ENCODE measurements at places on chromosomes 7 and 10. TPM values are rescaled to one million over a fixed set of nuclear protein-coding genes. Genes with fewer than 3 reads are reported as not detected.
A peak's percentile ranks its signal among the peaks of the same experiment; 100 is the strongest.

- no peaks in the 10 kb centered on the region for H3K27me3 ChIP-seq
- no peaks in the 10 kb centered on the region for H3K4me1 ChIP-seq
- H3K36me3 ChIP-seq: no peaks in the 10 kb centered on the region
- DNase-seq: no peak
Measured at GRCh38 chr10:76311752-76312636, 880.6 kb downstream of the LRMDA start.

DNA sequence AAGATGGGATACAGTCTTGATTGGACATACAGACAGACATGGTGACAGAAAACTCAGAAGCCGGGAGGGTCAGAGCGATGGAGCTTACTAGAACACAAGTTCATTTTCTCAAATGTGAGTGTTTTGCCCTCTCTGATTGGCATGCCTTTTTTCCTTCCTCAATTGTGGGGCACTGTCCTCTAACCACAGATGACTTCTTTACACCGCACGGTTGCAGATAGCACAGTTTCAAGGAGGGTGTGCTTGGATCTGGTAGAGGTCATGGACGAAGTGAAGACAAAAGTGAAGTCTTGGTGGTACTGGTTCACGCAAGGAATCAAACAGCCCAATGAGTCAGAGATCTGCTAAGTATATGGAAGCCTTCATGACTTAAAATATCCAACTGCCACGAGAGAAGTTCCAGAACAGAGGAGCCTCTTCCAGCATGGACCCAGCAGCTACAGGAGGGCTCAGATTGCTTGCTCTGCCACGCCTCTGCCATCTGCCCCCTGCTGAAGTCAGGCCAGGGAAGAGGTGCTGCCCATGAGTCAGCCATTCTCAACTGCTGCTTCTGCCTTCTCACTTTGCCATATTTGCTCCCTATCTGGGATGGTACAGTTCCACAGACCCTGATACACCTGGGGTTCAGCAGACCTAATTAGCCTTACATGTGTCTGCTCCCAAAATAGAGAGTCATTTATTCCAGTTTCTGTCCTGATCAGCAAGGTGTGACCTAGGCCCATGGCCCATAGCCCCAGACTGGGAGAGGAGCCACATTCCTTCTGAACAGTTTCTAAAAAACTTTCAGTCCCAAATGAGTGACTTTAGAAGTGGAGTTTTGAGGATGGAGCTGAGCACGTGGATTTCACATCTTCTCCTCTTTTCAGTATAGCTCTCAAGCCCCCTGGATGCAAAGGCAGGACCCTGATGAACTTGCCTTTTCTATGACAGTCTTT is 413.8 kb downstream of the KCNMA1 start:
- H3K4me3 ChIP-seq: no peak overlapping the region
- H3K4me1 ChIP-seq: no peaks in the 10 kb centered on the region
- no peak for DNase-seq
- H3K36me3 ChIP-seq: no peaks in the 10 kb centered on the region
- no peaks in the 10 kb centered on the region for H3K27me3 ChIP-seq

DNA sequence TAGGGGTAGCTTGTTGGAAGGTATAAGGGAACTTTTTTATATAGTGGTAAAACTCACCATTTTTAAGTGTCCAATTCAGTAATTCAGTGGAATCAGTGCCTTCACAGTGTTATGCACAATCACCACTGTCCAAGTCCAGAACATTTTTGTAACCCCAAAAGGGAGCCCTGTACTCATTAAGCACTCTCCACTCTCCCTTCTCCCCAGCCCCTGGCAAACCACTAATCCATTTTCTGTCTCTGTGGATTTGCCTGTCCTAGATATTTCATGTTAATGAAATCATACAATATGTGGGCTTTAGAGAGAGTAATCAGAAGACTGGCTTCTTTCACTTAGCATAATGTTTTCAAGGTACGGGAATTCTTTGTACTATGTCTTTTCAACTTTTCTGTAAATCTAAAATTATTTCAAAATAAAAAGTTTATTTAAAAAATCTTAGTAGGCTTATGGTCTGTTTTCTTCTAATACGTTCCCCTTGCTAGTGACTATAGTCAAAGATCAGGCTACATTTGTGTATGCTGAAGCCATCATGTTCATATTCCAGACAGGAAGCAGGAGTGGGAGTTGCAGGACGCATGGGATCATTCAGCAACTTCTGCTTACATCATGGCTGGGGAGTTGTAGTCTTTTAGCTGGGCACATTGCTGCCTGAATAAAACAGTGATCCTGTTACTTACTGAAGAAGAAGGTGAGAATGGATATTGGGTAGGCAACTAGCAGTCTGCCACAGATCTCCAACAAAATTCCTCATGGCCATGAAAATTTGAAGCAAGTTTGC is 35.4 kb upstream of the TAX1BP1 start:
- H3K4me3 ChIP-seq: no peak overlapping the region
- no peaks in the 10 kb centered on the region for H3K36me3 ChIP-seq
- no peaks in the 10 kb centered on the region for H3K27me3 ChIP-seq
- H3K4me1 ChIP-seq: no peaks in the 10 kb centered on the region
- DNase-seq: no peak

DNA sequence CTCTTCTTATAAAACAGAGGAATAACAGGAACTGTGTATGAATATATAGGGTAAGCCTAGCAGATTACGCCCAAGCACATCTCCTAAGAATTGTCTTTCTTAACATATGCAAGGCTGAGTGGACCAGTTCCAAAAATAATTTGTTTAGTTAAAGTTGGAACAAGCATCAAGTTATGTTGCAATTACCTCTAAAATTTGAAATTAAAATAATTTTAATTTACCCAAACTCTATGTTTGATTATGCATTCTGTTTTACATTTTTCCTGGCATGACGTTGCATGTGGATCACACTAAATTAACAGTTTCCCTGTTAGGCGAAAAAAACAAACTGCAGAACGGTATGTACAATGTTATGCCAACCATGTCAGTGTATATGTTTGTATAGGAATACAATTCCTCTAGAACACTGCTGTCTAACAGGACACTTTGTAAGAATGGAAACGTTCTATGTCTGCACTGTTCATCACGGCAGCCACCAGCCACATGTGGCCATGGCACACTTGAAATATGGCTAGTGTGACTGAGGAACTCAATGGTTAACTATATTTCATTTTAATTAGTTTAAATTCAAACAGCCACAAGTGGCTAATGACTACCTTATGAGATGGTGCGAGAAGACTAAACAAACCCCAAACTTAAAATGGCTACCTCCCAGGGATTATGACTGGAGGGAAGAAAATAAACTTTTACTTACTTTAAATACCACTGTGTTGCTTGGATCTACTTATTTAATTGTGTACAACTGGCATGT is 281.1 kb upstream of the KLF14 start:
- no peak overlapping the region for H3K27ac ChIP-seq
- no peak for DNase-seq
- H3K36me3 ChIP-seq: no peaks in the 10 kb centered on the region

- H3K4me1 ChIP-seq: no peaks in the 10 kb centered on the region
- no peak overlapping the region for H3K4me3 ChIP-seq
- no peaks in the 10 kb centered on the region for H3K36me3 ChIP-seq
- no peak for DNase-seq
Measured at GRCh38 chr10:71273506-71273905, 45.6 kb upstream of the SLC29A3 start.

DNA sequence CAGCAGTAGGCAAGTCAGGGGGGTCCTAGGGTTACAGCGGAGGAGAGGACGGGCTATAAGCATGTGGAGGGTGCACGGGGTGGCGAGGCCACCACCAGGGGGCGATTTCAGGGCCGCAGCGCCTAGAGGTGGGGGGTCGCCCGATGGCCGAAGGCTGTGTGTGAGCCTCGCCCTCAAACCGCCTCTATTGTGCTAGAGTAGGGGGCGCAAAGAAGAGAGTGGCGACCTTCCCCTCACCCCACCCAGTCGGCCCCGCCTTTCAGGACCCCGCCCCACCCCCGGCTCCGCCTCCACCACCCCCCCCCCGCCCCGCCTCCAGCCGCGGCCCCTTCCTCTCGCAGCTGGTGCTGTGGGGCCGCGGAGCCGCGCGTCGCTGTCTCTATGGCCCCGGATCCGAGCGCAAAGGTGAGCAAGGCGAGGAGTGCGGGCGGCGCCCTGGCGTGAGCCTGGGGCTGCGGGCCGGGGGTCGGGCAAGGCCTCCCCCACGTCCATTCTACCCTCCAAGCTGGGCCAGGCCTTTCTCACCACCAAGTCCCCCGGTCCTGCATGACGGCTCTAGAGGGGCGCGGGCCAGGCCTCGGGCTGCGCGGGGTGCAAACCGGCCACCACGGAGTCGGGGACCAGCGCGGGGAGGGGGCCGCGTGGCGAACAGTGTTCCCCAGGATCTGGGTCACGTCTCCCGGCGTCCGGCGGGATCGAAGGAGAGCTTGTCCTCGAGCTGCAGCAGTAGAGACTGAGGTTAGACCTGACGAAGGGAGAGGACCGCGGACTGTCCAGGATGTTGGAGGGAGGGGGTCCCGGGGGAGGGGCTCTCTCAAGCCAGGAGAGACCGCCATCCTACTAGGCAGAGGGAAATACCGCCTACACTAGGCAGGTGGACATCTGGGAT is at the start of gene SEMA4G:
SEMA4G (plus strand) TSS at position 318 of the 889 bp plus-strand sequence. CDS start 3,409 bp downstream, outside the sequence.
- peaks cover 13% of the 10 kb centered on the region for H3K4me1 ChIP-seq
- peak within 1 kb of the TSS; percentile 49 for H3K27ac ChIP-seq
- no peaks in the 10 kb centered on the region for H3K36me3 ChIP-seq
- peak; percentile 51 for DNase-seq
- H3K4me3 ChIP-seq: peak within 1 kb of the TSS; percentile 95

- peaks cover under 1% of the 10 kb centered on the region for H3K4me1 ChIP-seq
- H3K36me3 ChIP-seq: no peaks in the 10 kb centered on the region
- no peak overlapping the region for H3K27ac ChIP-seq
- no peak for DNase-seq
Measured at GRCh38 chr10:34127676-34128075, 687.4 kb downstream of the PARD3 start.

DNA sequence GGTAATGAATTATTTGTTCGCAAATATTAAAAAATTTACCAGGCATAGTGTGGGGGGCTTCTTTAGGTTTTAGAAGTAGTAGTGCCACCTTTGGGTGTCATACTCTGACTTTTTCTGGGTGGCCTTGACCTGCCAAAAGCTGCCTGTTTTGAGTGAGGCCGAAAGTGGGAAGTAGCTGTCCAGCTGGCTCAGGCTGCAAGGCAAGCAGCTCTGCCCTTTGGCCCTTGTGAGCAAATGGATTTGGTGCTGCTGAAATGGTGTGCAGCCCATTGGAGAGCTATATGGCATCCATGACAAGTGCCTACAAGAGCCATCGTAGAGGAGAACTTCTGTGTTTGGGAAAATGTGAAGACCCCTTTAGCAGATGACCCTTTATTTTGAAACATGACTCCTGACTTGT is 20.2 kb upstream of the ICA1 start:
- peak; percentile 27 for DNase-seq
- H3K27me3 ChIP-seq: no peaks in the 10 kb centered on the region
- no peak overlapping the region for H3K4me3 ChIP-seq
- peaks cover 10% of the 10 kb centered on the region for H3K4me1 ChIP-seq
- no peaks in the 10 kb centered on the region for H3K36me3 ChIP-seq
- H3K27ac ChIP-seq: no peak overlapping the region

DNA sequence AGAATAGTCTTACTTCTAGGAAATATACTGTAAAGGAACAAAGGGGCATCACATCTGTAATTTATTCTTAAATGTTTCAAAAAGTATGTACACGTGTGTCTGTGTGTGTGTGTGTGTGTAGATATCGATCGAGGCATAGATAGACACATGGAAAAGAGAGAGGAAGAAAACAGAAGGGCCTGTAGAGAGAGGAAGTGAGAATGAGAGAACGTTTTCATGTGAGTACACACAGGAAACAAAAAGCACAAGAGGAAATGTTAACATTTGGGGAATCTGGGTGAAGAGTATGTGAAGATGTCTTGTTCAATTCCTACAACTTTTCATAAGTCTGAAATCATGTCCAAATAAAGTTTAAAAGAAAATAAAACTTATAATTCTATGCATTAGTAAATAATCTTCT is 286.5 kb upstream of the SORCS1 start:
- no peaks in the 10 kb centered on the region for H3K27me3 ChIP-seq
- H3K4me1 ChIP-seq: no peaks in the 10 kb centered on the region
- DNase-seq: no peak
- no peaks in the 10 kb centered on the region for H3K36me3 ChIP-seq
- no peak overlapping the region for H3K27ac ChIP-seq

DNA sequence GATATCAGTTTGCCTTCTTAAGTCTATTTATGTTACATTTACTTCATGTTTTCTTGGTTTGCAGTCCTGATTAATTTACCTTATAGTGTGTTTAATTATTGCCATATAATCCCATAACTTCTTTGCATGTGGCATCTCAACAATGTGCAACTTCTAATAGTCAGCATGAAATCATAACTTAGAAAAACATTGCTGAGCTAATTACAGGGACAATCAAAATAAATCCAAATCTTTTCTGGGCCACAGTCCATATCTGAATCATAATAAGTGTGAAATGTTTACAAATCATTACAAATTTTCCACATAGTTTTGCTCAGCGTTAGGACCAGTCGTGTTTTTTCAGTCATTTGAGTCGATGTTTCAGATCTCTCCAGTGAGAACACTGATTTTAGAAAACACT is 29.1 kb upstream of the CABCOCO1 start:
- no peaks in the 10 kb centered on the region for H3K4me1 ChIP-seq
- H3K4me3 ChIP-seq: no peak overlapping the region
- no peaks in the 10 kb centered on the region for H3K27me3 ChIP-seq
- no peak overlapping the region for H3K27ac ChIP-seq

GRCh38 chr7:11261470-11261869 is 287.8 kb downstream of the PHF14 start:
- peak; percentile 54 for DNase-seq
- no peaks in the 10 kb centered on the region for H3K27me3 ChIP-seq
- no peaks in the 10 kb centered on the region for H3K4me1 ChIP-seq
- H3K27ac ChIP-seq: no peak overlapping the region
- H3K4me3 ChIP-seq: no peak overlapping the region

CPA2 gene
- total RNA-seq: 12,479 TPM

PDCD4 gene
- total RNA-seq: 584 TPM

IGF2BP3 gene
- total RNA-seq: 0.38 TPM

CTNNA3 gene
- 0.41 TPM for total RNA-seq

NDUFA5 gene
- total RNA-seq: 38.5 TPM

SEC23IP gene
- 32.8 TPM for total RNA-seq

MAGI2 gene
- 1.3 TPM for total RNA-seq

Measured in pancreas (tissue), 10 donors.